ENCODE measurements at places on chromosomes 6 and 20.

GRCh38 chr6:52136055-52136454 lies 48.6 kb upstream of the PKHD1 start:
- DNase-seq: no peak

DNA sequence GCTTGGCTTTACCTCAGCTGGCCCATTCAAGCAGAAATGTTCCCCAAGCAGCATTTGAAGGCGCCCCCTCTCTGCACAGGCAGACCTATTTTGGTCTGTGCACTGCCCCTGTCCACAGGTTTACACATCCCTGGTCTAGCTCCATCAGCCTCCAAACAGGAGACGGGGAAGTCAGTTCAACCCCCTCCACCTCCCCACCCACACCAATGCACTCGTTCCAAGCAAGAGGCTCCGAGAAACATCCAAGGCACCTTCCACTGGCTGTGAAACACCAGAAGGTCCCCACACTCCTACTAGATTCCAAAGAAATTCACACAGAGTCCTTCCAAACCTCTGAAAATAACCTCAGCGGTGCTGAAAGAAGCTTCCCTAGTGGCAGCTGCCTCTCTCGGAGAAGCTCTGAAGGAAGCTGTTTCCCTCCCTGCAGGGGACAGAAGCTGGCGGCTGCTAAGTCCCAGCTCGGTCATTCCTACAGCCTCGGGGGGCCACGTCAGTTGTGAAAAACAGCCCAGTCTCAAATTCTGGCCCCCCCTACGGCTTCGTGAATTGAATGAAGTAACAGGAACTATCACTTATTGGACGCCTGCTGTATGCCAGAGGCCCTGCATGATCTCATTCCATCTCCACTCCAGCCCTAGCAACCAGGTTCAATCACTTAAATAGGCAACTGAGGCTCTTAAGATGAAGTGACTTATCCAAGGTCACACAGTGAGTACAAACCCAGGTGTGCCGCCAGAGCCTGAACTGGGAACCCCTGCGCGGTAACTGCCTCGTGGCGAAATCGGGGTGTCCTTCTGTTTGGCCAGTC lies 815 bp downstream of the SPATA2 start:
- DNase-seq: no peak

DNA sequence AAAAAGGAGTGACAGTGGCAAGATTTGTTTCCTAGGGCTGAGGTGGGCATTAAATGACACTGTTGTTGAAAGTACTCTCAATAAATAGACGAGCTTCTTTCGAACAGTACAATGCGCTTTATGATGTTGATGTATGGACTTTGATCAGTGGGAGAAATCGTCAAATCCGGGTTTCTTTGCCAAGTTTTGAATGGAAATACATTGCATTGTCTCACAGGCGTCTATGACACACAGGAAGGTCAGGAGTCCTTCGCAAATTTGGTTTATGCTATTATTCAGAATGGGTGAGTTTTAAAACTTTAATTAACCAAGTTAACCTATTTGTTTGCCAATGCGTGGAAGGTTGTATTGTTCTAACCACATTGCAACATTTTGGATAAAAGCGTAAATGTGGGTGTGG lies 547.3 kb upstream of the SLC35B3 start:
- no peak for DNase-seq

DNA sequence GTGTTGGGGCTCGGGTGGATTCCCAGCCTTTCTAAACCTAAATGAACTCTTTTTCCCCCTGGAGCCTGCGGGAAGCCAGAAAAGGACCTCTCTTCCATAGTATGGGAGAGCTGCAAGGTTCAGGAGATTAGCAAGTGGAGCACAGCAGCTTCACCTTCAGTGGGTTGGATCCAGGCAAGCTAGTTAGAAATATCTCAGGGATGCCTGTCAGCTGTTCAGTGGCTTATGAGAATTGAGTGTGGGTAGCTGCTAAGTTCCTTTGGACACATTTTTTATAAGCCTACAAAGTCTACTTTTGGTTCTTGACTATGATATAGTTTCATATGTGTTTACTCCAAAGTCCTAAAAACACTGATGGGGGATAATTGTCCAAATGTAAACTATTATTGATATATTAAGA lies 642.1 kb downstream of the EPM2A start:
- DNase-seq: no peak

Measured in NCI-H2081 treated with DMSO at 0.1 percent for 48 hours (cell line).